Amniotic stem cell (primary cell): ENCODE measurements at places on chromosomes 13 and 19.

DNA sequence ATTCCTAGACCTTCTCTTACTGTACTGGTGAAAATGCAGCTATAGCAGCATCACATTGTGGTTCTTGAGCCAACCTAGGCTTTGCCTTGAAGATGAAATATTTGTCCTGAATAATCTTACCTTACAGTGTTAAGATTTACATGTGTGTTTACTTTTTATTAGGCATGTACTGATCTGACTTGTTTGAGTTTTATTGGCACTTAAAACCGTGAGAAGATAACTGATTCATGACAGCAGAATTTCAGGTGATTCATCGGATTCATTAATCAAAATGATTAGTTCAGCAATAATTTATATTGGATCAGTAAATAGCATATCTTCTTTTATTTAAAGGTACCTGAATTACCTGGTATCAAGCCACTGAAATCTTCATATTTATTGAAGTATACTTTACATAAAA lies 296.3 kb downstream of the KLF5 start:
- no peak for DNase-seq

GRCh38 chr13:60268203-60268555 lies 104.5 kb upstream of the DIAPH3 start:
- no peak for DNase-seq

DNA sequence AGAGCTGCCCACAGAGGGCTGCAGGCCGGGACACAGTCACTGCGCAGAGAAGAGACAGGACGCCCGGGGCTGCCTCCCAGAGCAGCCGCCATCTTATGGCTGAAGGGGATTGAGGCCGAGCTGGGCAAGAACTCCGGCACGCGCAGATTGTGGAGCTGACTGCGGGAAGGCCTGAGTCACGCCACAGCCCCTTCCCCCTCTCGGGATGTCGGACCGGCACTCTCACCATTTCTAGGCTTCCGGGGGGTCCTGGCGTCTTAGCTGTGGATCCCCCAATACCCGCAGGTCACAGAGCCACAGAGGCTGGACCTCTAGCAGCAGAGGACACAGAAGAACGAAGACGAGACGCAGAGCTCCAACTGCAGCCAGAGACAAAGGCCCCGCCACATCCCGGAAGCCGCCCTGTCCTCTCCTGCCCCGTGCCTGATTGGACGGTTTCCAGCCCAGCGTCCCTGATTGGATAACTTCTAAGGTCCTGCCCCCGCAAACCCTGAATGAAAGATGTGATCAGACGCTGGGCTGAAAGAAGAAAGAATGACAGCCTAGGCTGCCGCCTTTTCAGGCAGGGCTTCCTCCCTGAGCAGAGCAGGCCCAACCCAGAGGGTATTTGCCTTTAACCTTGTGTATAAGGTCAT lies at the start of gene ZNF43:
Gene ZNF43 (minus strand): TSS at position 373 of the 635 bp plus-strand sequence. CDS start 144 bp downstream, at position 229.
- DNase-seq: peak; percentile 58

DNA sequence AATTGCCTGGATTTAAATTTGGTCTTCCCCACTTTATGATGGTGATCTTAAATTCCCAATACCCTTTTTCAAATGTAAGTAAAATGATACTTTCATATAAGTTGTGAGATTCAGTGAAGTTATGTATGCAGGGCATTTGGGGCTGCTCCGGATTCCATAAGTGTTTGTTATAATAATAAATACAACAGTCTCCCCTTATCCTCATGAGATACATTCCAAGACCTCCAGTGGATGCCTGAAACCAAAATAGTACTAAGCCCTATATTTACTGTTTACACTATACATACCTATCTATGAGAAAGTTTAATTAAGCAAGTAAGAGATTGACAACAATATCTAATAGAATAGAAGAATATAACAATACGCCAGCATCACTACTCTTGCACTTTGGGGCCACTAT lies 2237.8 kb downstream of the PCDH9 start:
- DNase-seq: no peak

DNA sequence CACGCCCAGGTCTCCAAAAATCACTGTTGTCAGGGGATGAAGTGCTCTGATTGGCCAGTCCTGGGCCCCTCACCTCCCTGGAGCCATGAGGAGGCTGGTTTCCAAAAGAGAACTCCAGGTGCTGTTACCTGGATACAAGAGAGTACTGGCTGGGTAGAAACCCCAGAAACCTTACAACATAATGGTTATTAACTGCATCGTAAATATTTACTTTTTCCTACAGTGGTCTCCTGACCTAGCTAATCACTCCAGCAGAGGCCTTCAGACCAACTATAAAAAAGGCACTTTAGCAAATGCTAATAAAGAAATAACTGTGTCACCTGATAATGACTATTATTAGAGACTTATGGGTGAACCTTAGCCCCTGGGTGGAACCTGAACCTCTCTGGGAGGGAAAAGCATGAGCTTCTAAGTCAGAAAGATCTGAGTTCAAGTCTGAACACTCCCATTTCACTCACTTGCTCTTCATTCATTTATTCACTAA lies 1.5 kb upstream of the IGSF23 start:
- DNase-seq: no peak

DNA sequence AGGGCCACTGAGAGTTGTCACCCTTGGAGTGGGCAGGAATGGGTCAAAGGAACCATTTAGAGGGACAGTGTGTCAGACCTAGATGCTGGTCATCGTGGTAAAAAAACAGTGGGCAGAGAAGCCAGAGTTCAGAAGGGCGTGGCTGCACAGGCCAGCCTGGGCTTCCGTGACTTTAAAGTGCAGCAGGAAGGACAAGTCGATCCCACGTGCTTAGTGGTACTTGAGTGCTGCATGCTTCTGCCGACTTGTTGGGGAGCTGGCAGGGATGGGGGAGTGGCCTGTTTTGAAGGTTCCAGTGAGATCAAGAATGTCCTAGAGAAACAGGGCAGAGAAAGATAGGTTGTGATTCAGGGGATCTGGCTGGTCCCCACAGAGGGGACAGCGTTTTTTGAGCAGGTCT lies 17.0 kb downstream of the LYL1 start:
- no peak for DNase-seq

DNA sequence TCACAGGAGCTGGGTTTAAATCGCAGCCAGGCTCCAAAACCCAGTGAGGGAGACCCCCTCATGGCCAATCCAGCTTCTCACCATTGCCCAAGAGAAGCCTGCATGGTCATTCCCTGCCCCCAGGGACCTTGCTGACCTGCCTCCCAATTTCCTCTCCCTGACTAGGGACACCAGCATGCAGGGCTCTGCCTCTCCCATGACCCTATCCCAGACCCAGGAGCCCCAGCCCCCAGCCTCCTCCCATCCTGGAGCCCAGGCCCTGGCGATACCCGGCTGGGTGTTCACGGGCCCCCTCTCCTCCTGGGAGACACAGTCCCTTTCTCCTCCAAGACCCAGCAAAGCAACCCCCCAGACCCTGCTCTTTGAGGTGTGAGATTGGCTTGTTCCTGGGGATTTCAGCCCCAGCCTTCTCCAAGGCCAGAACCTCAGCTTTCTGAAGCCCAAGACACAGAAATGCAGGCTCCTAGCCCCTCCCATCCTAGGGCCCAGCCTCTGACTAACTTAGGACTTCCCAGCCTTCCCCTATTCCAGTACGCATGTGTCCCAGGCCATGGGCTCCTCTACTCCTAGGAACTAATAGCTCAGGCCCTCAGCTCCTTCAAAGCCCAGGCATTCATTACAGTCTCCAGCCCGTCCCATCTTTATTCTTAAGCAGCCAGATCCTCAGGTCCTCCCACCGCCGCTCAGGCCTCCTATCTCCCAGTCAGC lies 1.1 kb downstream of the GYS1 start:
- peak; percentile 74 for DNase-seq

- DNase-seq: no peak
Measured at GRCh38 chr13:73399347-73400216, 340.8 kb downstream of the KLF5 start.

- DNase-seq: no peak
Measured at GRCh38 chr19:33248553-33248953, 22.9 kb upstream of the SLC7A10 start.

GRCh38 chr13:113129921-113130750 lies 7.5 kb downstream of the F10 start:
- no peak for DNase-seq

DNA sequence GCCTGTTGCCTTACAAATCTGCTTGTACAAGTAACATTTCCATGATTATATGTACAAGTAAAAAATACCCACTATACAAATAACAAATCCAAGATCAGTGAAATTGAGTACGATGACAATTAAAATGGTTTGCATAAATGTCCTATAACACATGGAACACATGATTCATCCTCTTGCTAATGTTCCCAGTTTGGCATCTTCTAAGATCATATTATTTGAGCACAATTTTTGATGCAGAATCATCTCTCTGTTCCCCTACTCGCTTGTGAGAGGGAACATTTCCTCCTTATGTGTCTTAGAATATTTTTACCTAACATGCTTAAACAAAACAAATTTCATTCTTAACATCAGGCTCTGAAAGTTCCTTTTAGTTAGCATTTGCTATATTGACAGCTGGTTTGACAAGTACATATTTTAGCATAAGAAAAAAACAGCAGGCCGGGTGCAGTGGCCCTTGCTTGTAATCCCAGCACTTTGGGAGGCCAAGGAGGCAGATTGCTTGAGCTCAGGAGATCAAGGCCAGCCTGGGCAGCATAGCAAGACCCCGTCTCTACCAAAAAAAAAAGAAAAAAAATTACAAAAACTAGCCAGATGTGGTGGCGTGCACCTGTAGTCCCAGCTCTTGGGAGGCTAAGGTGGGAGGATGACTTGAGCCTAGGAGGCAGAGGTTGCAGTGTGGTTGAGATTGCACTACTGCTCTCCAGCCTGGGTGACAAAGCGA lies 14.2 kb downstream of the ZNF331 start:
- no peak for DNase-seq

GRCh38 chr13:51152701-51153100 lies 41.6 kb upstream of the C13orf42 start:
- DNase-seq: no peak

GRCh38 chr13:29386246-29386645 lies 209.2 kb downstream of the SLC7A1 start:
- DNase-seq: no peak

- no peak for DNase-seq
Measured at GRCh38 chr19:10516671-10517286, 468 bp downstream of the S1PR5 start.

- DNase-seq: no peak
Measured at GRCh38 chr19:58218899-58219298, 9.8 kb upstream of the ZNF544 start.

GRCh38 chr19:18284712-18285360 lies 3.4 kb upstream of the JUND start:
- no peak for DNase-seq

DNA sequence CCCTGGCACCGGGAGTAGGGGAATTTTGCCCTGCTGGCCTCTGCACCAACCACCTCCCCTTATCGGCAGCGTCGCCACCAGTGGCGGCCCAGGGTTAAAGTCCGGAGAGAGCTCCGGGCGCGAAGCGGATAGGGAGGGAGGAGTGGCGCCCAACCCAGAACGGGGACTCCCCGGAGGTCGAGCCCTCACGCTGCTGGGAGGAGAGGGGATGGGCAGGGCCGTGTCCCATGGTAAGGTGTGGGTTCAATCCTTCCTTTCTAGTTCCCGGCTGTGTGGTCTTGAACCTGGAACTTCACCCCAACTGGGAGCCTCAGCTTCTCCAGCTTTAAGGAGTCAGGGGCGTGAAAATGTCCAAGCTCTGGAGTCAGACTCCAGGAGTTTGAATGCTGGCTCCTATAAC lies 23.3 kb upstream of the BCL3 start:
- no peak for DNase-seq

GRCh38 chr19:40348961-40349507 lies 539 bp downstream of the PLD3 start:
- no peak for DNase-seq

GRCh38 chr19:19062454-19063182 lies 1.2 kb upstream of the SLC25A42 start:
- DNase-seq: no peak

GRCh38 chr13:27274631-27275030 lies 4.0 kb downstream of the RASL11A start:
- DNase-seq: no peak

GRCh38 chr13:51666839-51667238 lies 82.6 kb downstream of the WDFY2 start:
- no peak for DNase-seq

DNA sequence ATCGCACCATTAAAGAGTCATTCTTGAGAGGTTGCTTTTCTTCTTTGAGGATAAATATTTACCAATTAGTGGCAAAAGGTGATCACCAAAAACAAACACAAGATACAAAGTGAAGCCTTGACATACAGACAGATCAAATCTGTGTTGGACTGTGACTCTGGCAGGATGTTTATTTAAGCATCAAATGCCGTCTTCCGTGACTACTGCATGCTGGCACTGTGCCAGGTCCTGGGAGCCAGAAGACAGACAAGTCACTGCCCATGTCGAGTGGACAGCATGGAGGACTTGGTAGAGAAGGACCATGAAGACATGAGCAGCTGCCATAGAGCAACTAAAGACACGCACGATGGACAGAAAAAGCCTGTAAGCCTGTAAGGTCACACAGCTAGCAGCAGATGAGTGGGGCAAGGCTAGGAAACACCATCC lies 92.8 kb upstream of the FARP1 start:
- DNase-seq: no peak

- no peak for DNase-seq
Measured at GRCh38 chr19:28327905-28328304, 885.0 kb downstream of the UQCRFS1 start.

- no peak for DNase-seq
Measured at GRCh38 chr13:20118268-20119140, 42.3 kb downstream of the GJA3 start.

DNA sequence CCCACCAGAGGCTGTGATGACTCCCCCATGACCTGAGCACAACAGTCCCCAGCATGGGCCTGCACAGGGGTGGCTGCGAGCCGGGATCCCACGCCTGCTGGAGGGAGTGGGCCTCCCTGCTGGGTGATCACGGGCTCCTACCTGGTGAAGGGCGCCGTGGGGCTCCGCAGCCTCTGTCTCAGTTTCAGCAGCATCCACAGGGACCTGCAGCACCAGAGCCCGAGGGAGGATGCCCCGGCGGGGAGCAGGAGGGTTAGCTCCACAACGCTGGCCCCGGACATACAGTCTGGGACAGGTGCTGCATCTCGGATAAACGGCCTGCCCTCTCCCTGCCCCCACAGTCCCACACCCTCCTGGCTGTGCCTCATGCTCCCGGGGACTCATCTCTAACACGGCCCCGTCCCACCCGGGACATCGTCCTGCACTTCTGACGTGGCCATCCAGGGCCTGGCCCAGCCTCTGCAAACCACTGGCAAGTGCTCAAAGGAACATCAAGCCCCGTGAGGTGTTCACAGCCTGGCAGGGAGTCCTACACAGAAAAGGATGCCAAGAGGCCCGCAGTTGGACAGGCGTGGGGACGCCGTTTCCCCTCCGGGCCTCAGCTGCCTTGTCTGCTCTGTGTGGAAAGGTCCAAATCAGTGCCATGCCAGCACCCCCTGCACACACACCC lies 10.5 kb downstream of the PEX11G start:
- no peak for DNase-seq

DNA sequence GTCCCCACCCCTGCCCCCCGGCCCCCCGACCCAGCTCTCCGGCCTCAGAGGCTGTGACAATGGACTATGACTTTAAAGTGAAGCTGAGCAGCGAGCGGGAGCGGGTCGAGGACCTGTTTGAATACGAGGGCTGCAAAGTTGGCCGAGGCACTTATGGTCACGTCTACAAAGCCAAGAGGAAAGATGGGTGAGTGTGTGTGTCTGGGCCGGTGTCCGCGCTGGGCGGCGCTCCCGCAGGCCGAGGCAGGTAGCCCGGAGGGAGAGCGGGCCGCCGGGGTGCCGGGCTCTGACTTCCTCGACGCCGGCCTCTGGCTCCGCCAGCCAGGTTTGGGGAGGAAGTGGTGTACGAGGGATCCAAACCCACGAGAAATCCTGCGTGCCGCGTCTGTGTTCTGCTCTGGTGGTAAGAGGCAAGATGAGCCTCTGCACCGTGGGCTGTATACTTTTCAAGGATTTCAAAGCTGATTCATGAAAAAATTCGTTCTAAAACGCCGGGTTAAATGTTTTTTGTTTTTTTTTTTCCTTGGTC lies 718 bp downstream of the CDK8 start:
- peak; percentile 11 for DNase-seq
